ENCODE measurements at places on chromosomes 4 and X.

DNA sequence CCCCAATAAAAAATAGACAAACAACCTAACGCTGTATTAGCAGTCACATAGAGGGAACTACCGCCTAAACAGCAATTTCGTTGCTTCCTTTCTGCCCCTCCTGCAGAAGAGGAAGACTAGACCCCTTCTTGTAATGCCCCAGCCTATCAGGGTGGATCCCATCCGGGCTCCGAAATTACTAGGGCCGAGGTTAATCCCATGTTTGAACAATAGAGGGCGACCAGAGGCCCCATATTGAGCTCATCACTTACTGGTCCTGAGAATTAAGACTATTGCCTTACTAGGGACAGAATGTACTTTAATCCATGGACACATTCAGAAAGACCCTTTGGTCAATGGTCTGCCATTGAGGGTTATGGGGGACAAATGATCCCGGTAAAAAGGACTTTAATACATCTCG, 11.8 kb upstream of the ZNF630 start:
- DNase-seq: peak; percentile 3

DNA sequence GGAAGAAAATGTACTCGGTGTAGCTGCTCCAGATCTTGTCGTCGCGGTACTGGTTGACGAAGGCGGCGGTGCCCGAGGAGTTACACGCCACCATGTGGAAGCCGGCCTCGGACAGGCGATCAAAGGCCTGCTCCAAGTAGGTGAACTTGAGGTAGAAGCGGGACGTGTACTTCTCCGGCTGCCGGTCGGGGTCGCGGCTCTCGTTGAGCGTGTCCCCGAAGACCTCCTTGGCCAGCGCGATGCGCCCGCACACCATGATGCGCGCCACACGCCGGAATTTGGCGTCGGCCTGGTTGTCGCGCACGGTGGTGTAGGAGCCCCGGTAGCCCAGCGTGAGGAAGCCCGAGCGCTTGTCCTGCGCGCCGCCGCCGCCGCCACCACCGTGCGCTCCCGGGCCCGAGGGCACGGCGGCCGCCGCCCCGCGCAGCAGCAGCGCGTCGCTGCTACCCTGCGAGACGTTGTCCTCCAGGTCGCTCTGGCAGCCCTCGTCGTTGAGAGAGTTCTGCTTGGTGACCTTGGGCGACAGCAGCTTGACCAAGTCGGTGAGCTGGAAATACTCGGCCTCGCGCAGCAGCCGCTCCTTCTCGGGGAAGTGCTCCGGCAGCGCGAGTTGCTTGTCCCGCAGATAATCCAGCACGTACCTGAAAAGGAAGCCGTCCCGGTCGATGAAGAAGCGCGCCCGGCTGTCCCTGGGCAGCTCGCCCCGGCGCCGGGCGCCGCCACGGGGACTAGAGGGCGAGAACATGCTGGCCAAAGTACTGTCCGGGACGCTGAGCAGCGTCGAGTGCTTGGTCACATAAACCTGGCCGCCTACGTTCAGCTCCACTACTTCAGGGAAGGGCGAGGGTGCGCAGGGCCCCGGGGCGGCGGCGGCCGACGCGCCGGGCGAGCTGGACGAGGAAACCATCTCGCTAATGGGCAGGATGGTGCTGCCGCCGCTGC, 775 bp downstream of the KCTD8 start:
- DNase-seq: peak; percentile 45

- DNase-seq: peak; percentile 7
These were observed 136.6 kb downstream of the STAG2 start for GRCh38 chrX:124098089-124098488.

DNA sequence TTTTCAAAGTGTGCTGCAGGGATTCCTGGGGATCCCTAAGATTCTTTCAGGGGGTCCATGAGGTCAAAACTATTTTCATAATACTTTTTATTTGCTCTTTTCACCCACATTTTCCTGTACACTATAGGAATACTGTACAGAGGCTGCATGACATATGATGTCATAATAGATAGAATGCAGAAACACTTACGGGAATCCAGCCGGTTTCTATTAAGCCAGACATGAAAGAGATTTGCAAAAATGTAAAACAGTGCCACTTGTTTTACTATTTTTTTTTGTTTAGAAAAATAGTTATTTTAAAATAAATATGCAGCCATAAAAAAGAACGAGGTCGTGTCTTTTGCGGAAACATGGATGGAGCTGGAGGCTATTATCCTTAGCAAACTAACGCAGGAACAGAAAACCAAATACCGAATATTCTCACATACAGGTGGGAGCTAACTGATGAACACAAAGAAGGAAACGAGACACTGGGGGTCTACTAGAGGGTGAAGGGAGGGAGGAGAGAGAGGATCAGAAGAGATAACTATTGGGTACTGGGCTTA, 5.0 kb downstream of the ZFX start:
- DNase-seq: no peak

DNA sequence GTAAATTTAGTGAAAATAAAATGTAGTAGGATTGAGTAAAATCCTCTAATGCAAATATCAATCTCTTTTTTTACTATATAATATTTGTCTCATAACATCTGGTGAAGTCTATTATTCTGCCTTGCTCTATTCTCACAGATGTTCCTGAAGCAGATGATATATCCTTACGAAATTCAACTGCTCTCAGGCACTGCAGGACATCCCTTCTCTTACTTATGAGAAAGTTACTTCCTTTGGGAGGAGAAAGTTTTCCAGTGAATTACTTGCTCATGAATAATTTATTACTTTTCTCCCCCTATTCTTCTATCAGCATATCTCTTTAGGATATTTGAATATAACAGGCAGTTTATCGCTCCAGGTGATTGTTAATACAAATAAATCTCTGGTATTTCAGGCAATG, 75.6 kb upstream of the AGA start:
- DNase-seq: no peak

GRCh38 chrX:96389281-96390047, 295.2 kb upstream of the DIAPH2 start:
- DNase-seq: no peak

Data from hippocampal formation (tissue), 2 donors.